ENCODE measurements at places on chromosomes 5 and 9. TPM values are rescaled to one million over a fixed set of nuclear protein-coding genes. Genes with fewer than 3 reads are reported as not detected.

DNA sequence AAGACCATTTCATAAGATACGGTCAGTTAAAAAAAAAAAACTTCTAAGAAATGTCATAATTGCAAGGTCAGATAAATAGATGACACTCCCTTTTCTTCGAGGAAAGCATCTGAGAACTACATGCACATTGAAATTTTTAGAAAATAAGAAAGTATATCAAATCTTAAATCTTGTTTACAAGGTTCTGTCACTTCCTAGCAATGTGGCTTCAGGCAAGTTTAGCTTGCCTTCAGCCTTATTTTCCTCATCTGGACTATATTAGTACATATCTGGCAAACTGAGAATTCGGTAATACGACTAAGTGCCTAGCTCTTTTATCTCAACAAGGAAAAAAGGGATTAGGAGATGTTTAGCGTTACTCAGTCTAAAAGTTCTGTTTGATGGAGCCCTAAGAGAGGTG is 32.5 kb upstream of the OR2K2 start:
- DNase-seq: no peak
- H3K4me1 ChIP-seq: no peaks in the 10 kb centered on the region
- no peak overlapping the region for H3K27ac ChIP-seq
- no peak overlapping the region for H3K4me3 ChIP-seq

- H3K36me3 ChIP-seq: no peaks in the 10 kb centered on the region
- DNase-seq: no peak
- H3K4me3 ChIP-seq: no peak overlapping the region
- H3K27me3 ChIP-seq: peaks cover 12% of the 10 kb centered on the region
Observed at GRCh38 chr9:130669965-130670364, 5.6 kb downstream of the PRDM12 start.

GRCh38 chr5:97297063-97297703 is 114.1 kb upstream of the RIOK2 start:
- no peaks in the 10 kb centered on the region for H3K27me3 ChIP-seq
- no peaks in the 10 kb centered on the region for H3K4me1 ChIP-seq
- H3K36me3 ChIP-seq: no peaks in the 10 kb centered on the region
- H3K27ac ChIP-seq: no peak overlapping the region

GRCh38 chr5:30997681-30998080 is 195.8 kb upstream of the CDH6 start:
- H3K36me3 ChIP-seq: no peaks in the 10 kb centered on the region
- H3K27ac ChIP-seq: no peak overlapping the region
- H3K27me3 ChIP-seq: no peaks in the 10 kb centered on the region

The PCDHB2 gene
- polyA plus RNA-seq: not detected

The TRIM36 gene
- polyA plus RNA-seq: not detected

DNA sequence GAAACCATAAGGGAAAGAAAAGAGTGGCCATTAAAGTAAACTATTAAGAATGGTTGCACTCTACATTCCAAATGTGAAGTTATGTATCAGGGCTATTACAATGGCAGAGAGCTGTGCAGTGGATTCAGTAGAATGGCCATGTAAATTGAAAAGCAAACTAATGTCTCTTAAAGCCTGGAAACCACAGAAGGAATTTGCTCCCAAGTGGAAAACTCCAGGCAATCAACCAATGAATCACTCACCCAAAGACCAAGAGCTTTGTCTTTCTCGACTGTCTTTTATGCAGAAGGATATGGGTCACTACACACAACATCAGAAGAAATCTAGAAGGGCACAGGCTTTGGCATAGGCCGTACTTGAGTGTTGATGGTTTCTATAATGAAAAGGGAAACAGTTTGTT is 114.9 kb downstream of the TLE1 start:
- no peak overlapping the region for H3K4me3 ChIP-seq
- H3K27me3 ChIP-seq: no peaks in the 10 kb centered on the region
- no peak for DNase-seq
- H3K36me3 ChIP-seq: no peaks in the 10 kb centered on the region
- H3K4me1 ChIP-seq: no peaks in the 10 kb centered on the region

The IL33 gene
- not detected for polyA plus RNA-seq

- peaks cover 17% of the 10 kb centered on the region for H3K36me3 ChIP-seq
- H3K27ac ChIP-seq: no peak overlapping the region
- DNase-seq: no peak
- H3K4me1 ChIP-seq: no peaks in the 10 kb centered on the region
- H3K27me3 ChIP-seq: no peaks in the 10 kb centered on the region
Observed at GRCh38 chr9:5052838-5053237, 67.8 kb downstream of the JAK2 start.

DNA sequence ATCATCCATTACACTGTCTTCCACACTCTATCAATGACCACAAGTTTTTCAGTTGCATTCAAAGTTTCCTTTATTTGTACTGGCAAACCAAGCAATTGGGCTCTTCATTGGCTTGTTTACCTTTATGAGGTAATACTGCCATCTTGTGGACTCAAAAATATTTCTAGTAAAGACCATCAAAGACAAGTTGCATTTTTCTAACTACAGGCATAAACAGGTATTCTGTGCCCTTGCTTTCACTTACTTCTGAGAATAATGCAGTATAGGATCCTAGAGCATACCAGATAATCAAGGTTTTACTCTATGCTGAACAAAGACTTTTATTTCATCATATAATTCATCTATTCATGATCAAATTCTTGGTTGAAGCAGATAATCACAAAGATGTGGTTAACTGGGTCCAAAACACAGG is 173.7 kb upstream of the POU5F2 start:
- H3K27me3 ChIP-seq: no peaks in the 10 kb centered on the region
- DNase-seq: no peak
- H3K4me1 ChIP-seq: no peaks in the 10 kb centered on the region
- no peak overlapping the region for H3K27ac ChIP-seq
- H3K36me3 ChIP-seq: no peaks in the 10 kb centered on the region

- H3K27ac ChIP-seq: no peak overlapping the region
- no peak overlapping the region for H3K4me3 ChIP-seq
- no peaks in the 10 kb centered on the region for H3K27me3 ChIP-seq
- H3K36me3 ChIP-seq: no peaks in the 10 kb centered on the region
Observed at GRCh38 chr9:134913713-134914500, 3.8 kb downstream of the FCN1 start.

DNA sequence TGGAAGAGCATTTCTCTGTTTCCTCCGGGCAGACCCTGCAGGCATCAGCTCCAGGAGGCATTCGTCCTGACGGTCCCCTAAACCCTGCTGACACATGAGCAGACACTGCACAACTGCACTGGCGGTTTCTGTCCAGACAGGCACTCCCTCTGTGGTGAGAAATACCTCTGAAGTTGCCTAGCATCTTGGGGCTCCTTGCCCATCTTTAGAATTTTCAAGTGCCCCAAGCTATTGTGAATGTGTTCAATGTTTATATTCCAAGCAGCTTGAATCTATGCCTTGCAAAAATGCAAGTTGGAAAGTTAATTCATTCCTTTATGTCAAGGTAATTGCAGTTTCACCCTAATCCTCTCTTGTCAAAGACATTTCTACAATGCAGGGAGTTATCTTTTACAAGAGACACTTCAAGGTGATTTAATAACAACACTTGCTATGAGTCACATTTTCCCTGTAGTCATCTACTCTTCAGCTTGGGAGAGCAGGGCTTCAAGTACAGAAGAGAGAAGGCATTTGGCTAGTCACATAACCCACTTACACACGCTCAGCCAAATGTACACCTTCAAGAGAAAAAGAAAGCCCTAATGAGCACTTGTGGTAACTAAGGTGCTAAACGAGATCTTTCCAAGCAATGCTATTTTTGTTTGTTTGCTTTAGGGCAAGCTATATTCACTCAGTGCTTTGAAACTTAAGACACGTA is 302.5 kb downstream of the MLLT3 start:
- H3K36me3 ChIP-seq: no peaks in the 10 kb centered on the region
- H3K27me3 ChIP-seq: no peaks in the 10 kb centered on the region
- peak overlapping the region; percentile 37 for H3K27ac ChIP-seq
- peak overlapping the region; percentile 14 for H3K4me3 ChIP-seq
- no peak for DNase-seq

DNA sequence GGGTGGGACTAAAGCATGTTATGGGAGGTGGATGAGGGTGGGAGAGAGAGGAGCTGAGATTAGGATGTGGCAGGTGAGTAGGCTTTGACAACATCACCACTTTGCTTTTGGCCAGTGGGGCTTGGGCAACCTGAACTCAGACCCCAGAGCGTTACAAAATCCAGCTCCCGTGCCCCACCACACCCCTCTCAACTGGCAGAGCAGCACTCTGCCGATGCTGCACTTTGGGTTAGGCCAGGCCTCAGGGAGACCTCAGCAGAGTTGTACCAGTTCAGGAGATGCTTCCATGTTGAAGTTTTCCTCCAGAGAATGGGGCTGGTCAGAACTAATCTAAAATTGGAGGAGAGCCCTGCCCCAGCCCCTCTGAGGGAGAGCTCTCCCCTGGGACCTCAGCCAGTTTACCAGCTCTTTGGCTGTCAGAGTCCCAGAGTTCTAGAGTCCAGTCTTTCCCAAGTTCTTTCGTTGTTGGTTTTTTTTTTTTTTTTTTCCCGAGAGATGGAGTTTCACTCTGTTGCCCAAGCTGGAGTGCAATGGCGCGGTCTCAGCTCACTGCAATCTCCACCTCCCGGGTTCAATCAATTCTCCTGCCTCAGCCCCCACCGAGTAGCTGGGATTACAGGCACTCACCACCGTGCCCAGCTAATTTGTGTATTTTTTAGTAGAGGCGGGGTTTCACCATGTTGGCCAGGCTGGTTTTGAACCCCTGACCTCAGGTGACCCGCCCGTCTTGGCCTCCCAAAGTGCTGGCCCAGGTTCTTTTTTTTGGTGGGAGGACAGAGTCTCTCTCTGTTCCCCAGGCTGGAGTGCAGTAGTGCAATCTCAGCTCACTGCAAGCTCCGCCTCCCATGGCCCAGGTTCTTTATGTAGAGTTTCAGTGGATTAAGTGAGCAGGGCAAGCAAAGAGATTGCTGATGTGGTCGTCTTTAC is 17.8 kb downstream of the NUDT2 start:
- H3K27ac ChIP-seq: no peak overlapping the region
- H3K36me3 ChIP-seq: peaks cover 15% of the 10 kb centered on the region
- H3K4me3 ChIP-seq: no peak overlapping the region
- no peaks in the 10 kb centered on the region for H3K4me1 ChIP-seq
- no peaks in the 10 kb centered on the region for H3K27me3 ChIP-seq
- DNase-seq: no peak

The BARHL1 gene
- polyA plus RNA-seq: not detected

DNA sequence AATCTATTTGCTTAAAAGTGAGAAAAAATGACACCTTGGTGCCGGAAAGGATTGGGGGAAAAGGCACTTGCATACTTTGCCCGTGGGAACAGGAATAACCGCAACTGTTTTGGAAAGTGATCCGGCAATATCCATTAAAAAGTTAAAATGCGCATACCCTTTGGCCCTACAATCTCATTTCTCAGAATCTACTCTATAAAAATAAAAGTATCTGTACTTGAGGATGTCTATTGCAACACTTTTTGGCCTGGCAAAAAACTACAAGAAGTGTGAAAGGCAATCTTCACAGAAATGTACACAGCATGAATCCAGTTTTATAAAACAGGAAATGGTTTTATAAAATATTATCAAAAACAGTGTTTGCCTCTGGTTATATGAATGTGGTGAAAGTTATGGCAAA is 58.3 kb upstream of the NFIL3 start:
- H3K27ac ChIP-seq: no peak overlapping the region
- H3K27me3 ChIP-seq: peaks cover 2% of the 10 kb centered on the region
- H3K4me3 ChIP-seq: no peak overlapping the region
- no peaks in the 10 kb centered on the region for H3K4me1 ChIP-seq
- H3K36me3 ChIP-seq: no peaks in the 10 kb centered on the region
- DNase-seq: no peak

DNA sequence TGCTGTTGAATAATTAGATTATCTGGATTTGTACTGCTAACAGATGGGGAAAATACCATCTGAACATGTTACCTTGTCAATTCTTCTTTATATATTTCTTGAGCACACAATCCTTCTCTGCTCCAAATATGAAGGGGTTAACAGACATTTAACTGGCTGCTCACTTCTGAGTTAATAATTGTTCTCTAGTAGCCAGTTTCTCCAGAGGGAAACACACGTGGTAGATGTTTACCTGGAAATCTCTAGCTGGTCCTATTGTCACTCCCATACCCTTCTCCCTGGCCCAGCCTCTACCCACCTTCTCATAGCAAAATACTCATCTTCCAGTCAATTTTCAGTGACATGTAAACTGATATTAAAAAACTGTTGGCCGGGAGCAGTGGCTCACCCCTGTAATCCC is 101.5 kb upstream of the ZNF462 start:
- H3K4me3 ChIP-seq: no peak overlapping the region
- no peaks in the 10 kb centered on the region for H3K4me1 ChIP-seq
- H3K27ac ChIP-seq: no peak overlapping the region

- H3K27me3 ChIP-seq: no peaks in the 10 kb centered on the region
- H3K27ac ChIP-seq: no peak overlapping the region
- H3K36me3 ChIP-seq: peaks cover 20% of the 10 kb centered on the region
Observed at GRCh38 chr9:136521537-136521936, 24.3 kb downstream of the NOTCH1 start.

The FAXDC2 gene
- 0.21 TPM for polyA plus RNA-seq

GRCh38 chr9:93463638-93464248 is 10.4 kb upstream of the FAM120AOS start:
- DNase-seq: no peak
- H3K36me3 ChIP-seq: no peaks in the 10 kb centered on the region
- H3K4me1 ChIP-seq: peaks cover 68% of the 10 kb centered on the region
- H3K27ac ChIP-seq: peak overlapping the region; percentile 68

The FGF10 gene
- polyA plus RNA-seq: not detected

The F2RL2 gene
- 0.79 TPM for polyA plus RNA-seq

DNA sequence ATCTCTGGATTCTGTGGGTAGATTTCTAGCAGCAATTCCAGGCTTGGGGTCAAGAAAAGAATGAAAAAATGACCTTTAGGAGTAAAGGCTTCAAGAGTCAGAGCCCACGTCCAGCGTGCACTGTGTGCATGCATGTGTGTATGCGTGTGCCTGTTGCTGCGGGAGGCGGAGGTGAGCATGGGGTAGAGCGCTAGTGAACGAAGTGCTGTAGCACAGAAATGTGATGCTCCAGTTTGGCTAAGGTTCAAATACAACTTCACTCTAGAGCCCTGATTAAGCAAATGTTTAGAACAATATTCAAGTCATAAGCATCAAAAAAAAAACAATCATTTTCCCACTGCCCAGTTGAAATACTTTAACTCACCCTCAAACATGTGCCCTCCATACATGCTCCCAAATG is 403.9 kb downstream of the ZNF608 start:
- H3K36me3 ChIP-seq: no peaks in the 10 kb centered on the region
- no peaks in the 10 kb centered on the region for H3K4me1 ChIP-seq
- H3K4me3 ChIP-seq: no peak overlapping the region

The SPATA31C1 gene
- 0.19 TPM for polyA plus RNA-seq

- peak; percentile 70 for DNase-seq
- H3K27me3 ChIP-seq: peaks cover 10% of the 10 kb centered on the region
- H3K4me3 ChIP-seq: no peak overlapping the region
- H3K36me3 ChIP-seq: no peaks in the 10 kb centered on the region
- H3K4me1 ChIP-seq: peaks cover 35% of the 10 kb centered on the region
Observed at GRCh38 chr9:137049544-137050449, 3.8 kb upstream of the NPDC1 start.
